ENCODE measurements at places on chromosomes 12 and 14. TPM values are rescaled to one million over a fixed set of nuclear protein-coding genes. Genes with fewer than 3 reads are reported as not detected.
A peak's percentile ranks its signal among the peaks of the same experiment; 100 is the strongest.

- no peaks in the 10 kb centered on the region for H3K36me3 ChIP-seq
- no peaks in the 10 kb centered on the region for H3K4me1 ChIP-seq
- no peak for DNase-seq
- peaks cover 26% of the 10 kb centered on the region for H3K27me3 ChIP-seq
Measured at GRCh38 chr12:71448150-71448581, 8.6 kb downstream of the LGR5 start.

- H3K36me3 ChIP-seq = peaks cover 50% of the 10 kb centered on the region
- H3K4me3 ChIP-seq = peak overlapping the region; percentile 67
- H3K27ac ChIP-seq = peak overlapping the region; percentile 54
- no peaks in the 10 kb centered on the region for H3K27me3 ChIP-seq
- no peak for DNase-seq
- peaks cover 44% of the 10 kb centered on the region for H3K4me1 ChIP-seq
Measured at GRCh38 chr14:61746881-61747280, 15.3 kb upstream of the SNAPC1 start.

DNA sequence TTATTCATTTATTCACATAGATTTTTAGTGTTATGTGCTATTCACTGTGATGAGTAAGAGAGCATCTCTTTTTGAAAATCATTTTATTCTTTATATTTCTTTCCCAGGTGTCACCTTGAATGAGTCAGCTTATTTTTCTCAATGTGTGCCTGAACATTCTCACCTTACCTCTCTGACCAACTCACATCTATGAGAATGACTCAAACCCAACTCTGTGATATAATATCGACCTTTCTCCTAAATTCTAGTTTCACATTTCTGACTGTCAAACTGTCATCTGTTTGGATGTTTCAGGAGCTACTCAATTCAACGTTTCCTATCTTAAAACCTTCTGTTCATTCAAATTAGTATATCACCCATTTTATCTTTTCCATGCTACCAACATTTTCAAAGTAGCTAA, 630.8 kb downstream of the RERGL start:
- H3K27ac ChIP-seq = no peak overlapping the region
- no peaks in the 10 kb centered on the region for H3K4me1 ChIP-seq
- H3K27me3 ChIP-seq = no peaks in the 10 kb centered on the region
- no peaks in the 10 kb centered on the region for H3K36me3 ChIP-seq
- H3K4me3 ChIP-seq = no peak overlapping the region
- no peak for DNase-seq

Gene DPY19L2
- total RNA-seq = 8.7 TPM

Gene MYO1A
- 1.2 TPM for total RNA-seq

Gene LRIG3
- not detected for total RNA-seq

Gene CCDC175
- not detected for total RNA-seq

DNA sequence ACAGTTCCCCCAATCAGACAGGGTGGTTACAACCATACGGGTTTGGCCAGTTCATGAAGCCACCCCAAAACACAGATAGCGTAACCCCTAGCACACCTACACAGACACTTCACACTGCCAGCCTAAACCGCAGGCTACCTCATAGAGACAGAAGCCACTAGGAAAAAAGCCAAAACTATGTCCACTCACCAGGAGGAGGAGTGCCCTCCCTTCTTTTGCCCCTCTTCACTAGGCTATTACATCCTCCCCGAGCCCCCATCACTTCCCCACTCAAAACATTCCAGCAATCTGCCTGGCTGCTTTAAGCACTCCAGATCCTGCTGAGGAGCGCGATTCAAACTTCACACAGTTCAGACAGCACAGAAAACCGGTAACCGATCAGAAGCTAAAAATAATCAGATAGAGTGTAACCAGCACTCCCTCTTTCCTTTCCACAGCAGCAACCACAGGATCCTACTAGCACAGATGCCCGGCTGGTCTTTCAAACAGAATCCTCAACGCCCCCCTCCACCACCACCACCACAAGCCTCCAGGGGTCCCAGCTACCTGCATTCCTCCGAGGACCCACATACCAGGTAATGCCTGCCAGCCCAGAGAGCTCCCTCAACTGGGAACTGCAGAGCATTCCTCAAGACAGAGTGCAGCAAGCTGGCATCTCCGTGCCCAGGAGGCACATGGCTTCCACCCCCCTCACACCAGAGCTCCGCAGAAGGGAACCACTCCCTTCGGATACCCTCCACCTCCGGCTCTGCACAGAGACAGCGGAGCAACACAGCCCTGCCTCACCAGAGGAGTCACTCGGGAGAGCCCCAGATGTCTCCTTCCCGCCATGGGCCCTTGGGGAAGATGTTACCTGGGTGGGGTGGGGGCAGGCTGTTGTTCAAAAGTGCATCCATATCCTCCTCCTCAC, 1.5 kb downstream of the CHD4 start:
- H3K4me1 ChIP-seq = peaks cover 40% of the 10 kb centered on the region
- H3K36me3 ChIP-seq = peaks cover 35% of the 10 kb centered on the region
- no peaks in the 10 kb centered on the region for H3K27me3 ChIP-seq
- no peak overlapping the region for H3K4me3 ChIP-seq
- H3K27ac ChIP-seq = peak overlapping the region; percentile 87

DNA sequence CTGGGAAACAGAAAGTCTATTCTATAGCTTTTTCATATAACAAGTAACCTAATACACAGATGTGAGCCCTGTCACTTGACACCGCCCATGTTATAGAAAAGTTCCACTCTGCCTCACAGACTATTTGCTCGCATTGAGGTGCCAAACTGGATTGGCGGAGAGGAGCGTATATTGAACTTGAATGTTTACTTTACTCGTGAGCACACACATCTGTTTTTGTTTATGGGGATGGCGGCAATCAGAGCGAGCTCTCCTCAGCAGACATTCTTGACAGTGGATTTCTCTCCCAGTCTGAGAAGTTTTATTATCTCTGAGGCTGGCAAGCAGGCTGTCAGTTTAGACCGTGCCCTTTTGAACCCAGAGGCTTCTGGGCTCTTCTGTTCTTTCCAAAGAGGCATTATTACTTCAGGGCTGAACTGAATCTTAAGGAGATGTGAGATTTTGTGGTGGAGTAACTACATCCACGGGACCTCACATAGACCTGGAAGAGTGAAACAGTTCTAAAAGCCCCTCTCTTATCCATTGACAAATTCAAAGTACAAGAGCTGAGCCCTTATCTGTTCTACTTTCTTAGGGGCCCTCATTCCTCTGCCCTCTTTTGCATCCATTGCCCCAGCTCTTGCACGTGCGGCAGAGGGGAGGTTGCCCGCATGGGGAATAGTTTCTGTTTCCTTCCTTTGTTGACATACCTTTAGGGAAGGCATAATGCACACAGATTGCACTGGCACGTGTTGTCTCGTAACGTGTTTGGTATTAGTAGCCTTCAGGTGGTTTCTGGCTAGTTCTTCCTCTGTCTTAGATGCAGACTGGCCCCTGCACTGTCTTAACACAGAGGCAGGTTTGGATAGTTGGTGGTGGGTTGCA, 68.2 kb downstream of the DRAM1 start:
- H3K36me3 ChIP-seq = no peaks in the 10 kb centered on the region
- H3K4me1 ChIP-seq = peaks cover 2% of the 10 kb centered on the region
- no peak overlapping the region for H3K4me3 ChIP-seq
- H3K27ac ChIP-seq = no peak overlapping the region
- DNase-seq = no peak

- H3K4me3 ChIP-seq = peak overlapping the region; percentile 60
- DNase-seq = no peak
- H3K27ac ChIP-seq = no peak overlapping the region
- peaks cover 12% of the 10 kb centered on the region for H3K36me3 ChIP-seq
- H3K4me1 ChIP-seq = peaks cover 15% of the 10 kb centered on the region
Measured at GRCh38 chr14:94770251-94770749, 387 bp upstream of the GSC start.

- peaks cover 14% of the 10 kb centered on the region for H3K4me1 ChIP-seq
- no peaks in the 10 kb centered on the region for H3K36me3 ChIP-seq
- peak; percentile 44 for DNase-seq
- peak overlapping the region; percentile 86 for H3K4me3 ChIP-seq
Measured at GRCh38 chr12:65823513-65824375, 539 bp upstream of the HMGA2 start.

Gene KRT6A
- not detected for total RNA-seq

GRCh38 chr12:87427770-87428169, 601.4 kb downstream of the C12orf50 start:
- H3K27me3 ChIP-seq = no peaks in the 10 kb centered on the region
- no peak overlapping the region for H3K4me3 ChIP-seq
- H3K4me1 ChIP-seq = no peaks in the 10 kb centered on the region
- no peak overlapping the region for H3K27ac ChIP-seq
- no peak for DNase-seq

DNA sequence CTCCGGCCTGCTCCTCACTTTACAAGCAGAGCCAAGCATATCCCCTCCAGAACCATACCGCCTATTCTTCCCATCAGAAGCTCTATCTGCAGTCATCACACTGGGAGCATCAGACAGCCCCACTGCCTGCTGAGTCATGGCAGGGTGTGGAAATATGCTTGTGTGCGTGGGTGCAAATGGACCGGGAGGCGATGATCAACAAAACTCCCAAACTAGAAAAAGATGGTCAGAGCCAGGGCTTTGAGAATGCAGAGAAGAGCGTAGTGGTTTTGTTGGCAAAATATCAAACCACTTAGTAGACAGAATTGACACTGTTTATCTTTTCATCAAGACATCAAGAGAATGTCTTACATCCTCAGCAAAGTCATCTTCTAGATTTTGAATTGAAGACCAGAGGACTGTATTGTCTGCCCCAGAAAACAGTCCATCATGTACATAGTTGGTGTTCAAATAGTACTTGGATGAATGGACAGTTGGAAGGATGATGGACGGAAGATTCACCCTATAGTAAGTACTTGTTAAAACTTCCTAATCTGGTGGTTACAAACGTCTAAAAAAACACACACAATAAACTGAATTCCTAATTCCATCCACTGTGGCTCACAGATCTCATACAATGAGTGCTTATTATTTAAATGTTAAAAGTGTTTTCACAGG, 54.9 kb downstream of the VWF start:
- DNase-seq = peak; percentile 33
- H3K4me3 ChIP-seq = peak overlapping the region; percentile 34
- peaks cover 10% of the 10 kb centered on the region for H3K27me3 ChIP-seq
- no peak overlapping the region for H3K27ac ChIP-seq
- peaks cover 17% of the 10 kb centered on the region for H3K4me1 ChIP-seq

- no peaks in the 10 kb centered on the region for H3K4me1 ChIP-seq
- no peak overlapping the region for H3K27ac ChIP-seq
- no peaks in the 10 kb centered on the region for H3K36me3 ChIP-seq
- no peak for DNase-seq
Measured at GRCh38 chr12:73072214-73072613, 800.0 kb downstream of the TRHDE start.

DNA sequence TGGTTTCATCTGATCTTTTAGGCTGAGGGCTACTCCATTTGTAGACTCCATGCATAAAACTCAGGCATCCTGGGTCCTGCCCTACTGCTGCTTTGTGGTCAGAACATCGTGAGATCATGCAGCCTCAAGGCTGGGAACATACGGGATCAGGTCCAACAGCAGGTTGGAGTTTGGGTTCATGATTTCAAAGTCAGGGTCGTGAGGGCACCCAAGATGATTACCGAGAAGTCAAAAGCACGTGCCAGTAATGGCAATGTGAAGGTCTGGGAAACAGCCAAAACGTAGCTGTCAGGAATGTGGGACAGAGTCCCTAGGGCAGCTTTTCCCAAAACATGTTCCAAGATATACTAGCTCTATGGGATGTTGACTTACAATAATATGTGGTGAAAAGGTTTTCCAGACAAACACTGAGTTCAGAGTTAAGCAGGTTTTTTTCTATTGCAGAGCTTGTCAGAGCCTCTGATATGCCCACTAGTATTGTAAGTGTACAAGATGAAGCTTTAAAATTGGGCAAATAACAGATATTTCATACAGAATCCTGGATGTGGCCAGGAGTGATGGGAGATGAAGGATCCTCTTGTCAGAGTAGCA, 130.3 kb upstream of the DNM1L start:
- H3K27ac ChIP-seq = no peak overlapping the region
- no peaks in the 10 kb centered on the region for H3K4me1 ChIP-seq
- no peaks in the 10 kb centered on the region for H3K36me3 ChIP-seq
- H3K4me3 ChIP-seq = no peak overlapping the region
- peaks cover 3% of the 10 kb centered on the region for H3K27me3 ChIP-seq

Gene CELA1
- not detected for total RNA-seq

DNA sequence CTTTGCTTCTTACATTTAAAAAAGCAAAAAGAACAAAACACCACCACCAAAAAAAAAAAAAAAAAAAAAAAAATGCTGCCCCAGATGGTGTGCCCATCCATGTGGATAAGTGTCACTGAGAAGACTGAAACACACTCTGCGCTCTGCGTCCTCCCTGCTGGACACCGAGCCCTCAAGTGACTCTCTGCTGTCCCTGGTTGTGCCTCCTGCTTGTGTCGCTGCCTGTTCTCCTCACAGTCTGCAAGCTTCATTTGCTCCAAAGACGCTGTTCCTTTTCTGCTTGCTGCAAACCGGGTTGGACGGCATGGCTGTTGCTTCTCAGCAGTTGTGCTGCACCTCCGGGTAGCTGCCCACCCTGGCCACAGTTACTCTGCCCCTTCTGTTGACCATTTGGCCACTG, 276.2 kb upstream of the ATP2B1 start:
- H3K4me3 ChIP-seq = no peak overlapping the region
- H3K36me3 ChIP-seq = no peaks in the 10 kb centered on the region
- no peak overlapping the region for H3K27ac ChIP-seq
- DNase-seq = no peak
